AG04449 (cell line): ENCODE measurements at places on chromosomes 13 and 19.

- DNase-seq = no peak
Observed at GRCh38 chr13:93637852-93638251, 411.2 kb downstream of the GPC6 start.

DNA sequence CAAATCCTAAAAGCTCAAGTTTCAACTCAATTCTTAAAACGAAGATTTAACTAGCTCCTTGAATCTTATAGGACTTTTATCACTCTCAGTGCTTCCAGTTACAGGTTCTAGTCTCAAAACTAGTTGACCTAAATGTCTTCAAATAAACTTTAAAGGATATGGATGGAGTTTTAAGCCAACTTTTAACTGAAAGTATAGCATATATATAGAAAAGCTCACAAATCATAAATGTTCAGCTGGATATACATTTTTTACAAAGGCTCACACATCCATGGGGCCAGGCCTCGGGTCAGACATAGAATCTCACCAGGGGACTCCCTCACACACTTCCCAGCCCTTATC, 47.1 kb upstream of the ARHGEF7 start:
- no peak for DNase-seq

GRCh38 chr19:49976496-49976895, 15.5 kb upstream of the SIGLEC11 start:
- DNase-seq = no peak

- DNase-seq = no peak
Observed at GRCh38 chr13:30762643-30763042, 27.3 kb downstream of the ALOX5AP start.

DNA sequence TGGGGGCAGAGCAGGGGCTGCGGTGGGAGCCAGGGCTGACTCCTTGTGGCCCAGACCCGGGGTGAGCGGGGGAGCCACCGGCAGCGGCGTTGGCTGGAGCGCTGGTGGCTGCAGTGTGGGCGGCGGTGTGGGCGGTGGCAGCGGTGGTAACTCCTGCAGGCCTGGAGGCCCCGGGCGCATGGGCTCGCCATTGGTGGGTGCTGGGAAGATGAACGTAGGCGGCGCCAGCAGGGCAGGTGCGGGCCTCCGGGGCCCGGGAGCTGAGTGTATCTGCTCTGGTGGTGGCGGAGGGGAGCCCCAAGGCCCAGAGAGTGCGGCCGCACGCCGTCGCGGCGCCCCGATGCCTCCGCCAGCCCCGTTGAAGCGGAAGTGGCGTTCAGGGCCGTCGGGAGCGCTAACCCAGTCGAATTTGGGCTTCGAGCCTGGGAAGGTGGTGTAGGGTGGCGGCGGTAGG, 2.0 kb downstream of the GGN start:
- DNase-seq = no peak

DNA sequence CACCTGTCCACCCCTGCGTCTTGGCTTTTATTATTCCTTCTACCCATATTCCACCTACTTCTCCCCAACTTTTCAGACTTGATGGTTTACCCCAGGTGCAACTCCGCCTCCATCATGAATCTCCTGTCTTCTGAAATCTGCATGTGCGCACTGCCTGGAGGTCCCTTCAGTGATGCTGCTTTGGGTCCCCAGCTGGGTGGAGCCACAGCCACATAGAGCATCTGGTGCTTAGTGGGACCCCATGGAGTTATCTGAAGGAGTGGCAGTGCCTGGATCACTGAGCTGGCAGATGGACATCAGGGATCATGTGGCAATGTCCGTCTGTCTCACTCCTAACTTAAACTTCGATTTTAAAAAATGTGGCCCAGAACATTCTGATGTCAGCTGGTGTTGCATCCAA, 13.5 kb downstream of the ZNF536 start:
- no peak for DNase-seq

GRCh38 chr19:54444737-54445136, 4.3 kb upstream of the LENG8 start:
- no peak for DNase-seq

- no peak for DNase-seq
Observed at GRCh38 chr13:71879129-71879535, 12.1 kb upstream of the DACH1 start.

GRCh38 chr13:80707000-80707983, 366.4 kb upstream of the SPRY2 start:
- DNase-seq = no peak

DNA sequence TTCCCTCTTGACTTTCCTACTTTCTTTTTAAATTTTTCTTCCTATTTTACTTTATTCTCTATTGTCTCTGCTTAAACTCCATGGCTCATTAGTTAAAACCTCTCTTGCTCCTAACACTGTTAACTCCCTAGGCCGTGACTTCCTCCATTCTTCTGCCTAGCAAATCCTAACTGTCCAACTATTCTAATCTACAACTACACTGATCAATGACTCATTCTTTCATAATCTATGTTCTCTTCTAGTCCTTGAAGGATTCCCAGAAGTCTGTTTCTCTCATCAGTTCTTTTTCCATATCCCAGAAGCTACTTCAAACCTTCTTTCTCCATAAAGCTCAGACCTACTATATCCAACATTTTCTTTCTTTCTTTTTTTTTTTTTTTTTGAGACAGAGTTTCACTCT, 66.9 kb downstream of the MICU2 start:
- DNase-seq = no peak

- no peak for DNase-seq
Observed at GRCh38 chr19:979318-979741, 4.8 kb upstream of the WDR18 start.

DNA sequence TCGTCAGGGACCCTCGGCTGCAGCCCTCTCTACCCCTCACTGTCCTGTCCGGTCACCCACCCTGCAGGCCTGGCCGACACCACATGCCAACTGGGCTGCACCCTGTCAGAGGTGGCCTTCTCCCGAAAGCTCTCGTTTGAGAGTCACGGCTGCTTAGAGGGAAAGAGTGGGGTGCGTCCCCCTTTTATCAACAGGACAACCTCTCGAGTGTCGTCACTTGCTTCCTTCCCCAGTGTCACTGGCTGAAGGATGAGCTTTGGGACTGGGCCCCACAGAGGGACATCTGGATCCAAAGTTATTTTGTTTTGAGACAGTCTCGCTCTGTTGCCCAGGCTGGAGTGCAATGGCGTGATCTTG, 28.5 kb downstream of the MAP2K2 start:
- DNase-seq = no peak

- DNase-seq = no peak
Observed at GRCh38 chr13:27004866-27005265, 166.7 kb downstream of the USP12 start.

GRCh38 chr19:3285647-3286176, 61.3 kb downstream of the CELF5 start:
- DNase-seq = no peak

DNA sequence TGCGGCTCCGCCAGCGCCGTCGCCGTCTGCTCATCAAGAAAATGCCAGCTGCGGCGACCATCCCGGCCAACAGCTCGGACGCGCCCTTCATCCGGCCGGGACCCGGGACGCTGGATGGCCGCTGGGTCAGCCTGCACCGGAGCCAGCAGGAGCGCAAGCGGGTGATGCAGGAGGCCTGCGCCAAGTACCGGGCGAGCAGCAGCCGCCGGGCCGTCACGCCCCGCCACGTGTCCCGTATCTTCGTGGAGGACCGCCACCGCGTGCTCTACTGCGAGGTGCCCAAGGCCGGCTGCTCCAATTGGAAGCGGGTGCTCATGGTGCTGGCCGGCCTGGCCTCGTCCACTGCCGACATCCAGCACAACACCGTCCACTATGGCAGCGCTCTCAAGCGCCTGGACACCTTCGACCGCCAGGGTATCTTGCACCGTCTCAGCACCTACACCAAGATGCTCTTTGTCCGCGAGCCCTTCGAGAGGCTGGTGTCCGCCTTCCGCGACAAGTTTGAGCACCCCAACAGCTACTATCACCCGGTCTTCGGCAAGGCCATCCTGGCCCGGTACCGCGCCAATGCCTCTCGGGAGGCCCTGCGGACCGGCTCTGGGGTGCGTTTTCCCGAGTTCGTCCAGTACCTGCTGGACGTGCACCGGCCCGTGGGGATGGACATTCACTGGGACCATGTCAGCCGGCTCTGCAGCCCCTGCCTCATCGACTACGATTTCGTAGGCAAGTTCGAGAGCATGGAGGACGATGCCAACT, 24.4 kb upstream of the KCTD15 start:
- DNase-seq = no peak

DNA sequence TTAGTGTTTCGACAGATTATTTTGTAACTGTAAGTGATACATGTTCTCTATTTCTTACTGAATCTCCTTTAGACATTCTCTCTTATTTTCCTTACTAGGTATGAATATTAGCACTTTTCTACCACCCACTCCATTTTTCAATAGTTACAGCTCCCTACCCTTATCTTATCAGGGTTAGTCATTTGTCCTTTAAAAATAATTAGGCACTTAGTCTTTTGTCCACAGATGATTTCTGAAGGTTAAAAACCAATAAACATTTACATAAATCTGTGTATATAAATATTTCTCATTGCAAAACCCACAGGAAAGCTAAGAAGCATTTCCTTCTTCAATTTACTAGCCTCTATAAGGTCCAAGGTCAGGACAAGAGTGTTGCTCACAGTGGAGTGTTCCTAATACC, 624.1 kb upstream of the MIR17HG start:
- DNase-seq = no peak

DNA sequence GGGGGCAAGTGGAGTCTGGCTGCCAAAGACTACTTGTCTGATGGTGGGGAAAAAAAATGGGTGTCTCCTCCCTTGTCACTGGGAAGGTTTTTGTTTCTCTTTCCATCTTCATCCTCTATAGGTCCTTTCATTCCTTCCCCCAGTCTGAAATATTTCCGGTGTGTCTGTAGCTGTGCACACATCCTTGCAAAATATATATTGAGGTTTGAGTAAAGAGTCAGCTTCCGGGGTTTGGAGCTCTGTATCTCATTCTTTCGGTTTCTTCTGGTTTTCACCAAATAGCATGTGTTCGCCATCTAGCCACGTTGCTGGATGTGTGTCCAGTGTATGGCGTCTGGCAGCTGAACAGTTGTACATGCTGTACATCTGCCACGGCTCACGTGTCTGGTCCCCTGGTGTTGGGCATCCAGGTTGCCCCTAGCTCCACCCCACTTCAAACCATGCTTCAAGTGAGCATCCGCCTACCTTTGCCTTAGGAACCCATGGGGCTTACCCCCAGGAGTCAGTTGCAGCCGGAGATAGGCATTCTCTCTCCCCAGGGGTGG, 142.2 kb downstream of the SIPA1L3 start:
- no peak for DNase-seq

- no peak for DNase-seq
Observed at GRCh38 chr19:20840371-20840770, 64.3 kb downstream of the ZNF66 start.

DNA sequence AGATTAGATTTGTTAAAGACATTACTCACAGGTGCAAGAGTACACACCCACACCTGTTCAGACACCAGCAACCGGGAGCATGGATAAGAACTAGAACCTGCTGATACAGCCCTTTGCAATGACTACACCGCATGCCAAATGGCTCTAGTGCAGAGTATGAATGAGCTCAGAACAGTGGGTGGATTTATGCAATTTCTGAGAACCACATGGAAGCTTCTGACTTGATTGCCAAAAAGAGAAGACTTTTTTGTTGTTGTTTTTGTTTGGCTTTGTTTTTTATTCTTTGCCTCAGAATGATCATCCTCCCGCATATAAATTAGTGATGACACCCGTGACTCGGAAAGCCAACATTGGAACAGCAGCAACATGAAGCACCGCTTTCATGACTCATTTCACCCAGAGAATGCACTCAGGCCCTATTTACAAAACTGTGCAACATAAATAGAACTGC, 77.4 kb upstream of the LRCH1 start:
- DNase-seq = no peak

DNA sequence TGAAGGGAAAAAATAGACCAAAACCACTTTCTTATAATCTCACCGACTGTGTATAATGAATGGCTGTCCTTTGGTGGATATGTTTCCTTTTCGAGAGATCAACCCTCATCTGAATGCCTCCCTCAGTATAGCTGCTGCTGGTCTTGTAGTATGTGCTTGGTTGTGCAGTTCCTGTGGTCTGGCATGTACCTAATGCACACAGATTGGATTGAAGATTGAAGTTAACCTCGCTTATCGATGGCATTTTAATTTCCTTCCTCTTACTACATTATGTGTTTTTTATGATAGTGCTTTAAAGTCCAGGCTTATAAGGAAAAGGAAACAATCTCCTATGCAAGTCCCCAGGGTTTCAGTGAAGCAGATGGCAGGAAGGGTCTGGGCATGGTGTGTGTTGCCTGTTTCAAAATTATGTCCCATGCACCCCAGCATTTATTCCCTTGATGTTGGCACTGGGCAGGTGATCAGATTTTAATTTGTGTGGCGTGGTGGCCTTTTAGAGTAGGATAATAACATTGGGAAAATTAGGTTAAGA, 334.1 kb downstream of the SHISA2 start:
- no peak for DNase-seq

DNA sequence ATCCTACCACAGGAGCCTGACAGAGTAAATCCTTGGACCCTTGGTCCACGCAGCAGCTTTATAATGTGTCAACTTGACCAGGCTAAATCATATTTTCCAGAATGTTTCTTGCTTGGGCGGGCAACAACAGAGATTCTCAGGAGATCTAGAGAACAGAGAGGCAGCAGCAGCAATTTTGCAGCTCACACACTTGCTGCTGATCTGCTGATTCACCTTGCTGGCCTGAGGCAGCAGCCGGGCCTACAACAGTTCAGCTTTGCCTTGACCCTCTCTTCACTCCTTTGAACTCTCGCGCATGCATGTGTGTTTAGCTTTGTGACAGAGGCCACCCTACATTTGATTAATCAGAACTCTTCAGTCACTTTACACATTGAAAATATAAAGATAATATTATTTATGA, 159.3 kb downstream of the UGGT2 start:
- DNase-seq = no peak

DNA sequence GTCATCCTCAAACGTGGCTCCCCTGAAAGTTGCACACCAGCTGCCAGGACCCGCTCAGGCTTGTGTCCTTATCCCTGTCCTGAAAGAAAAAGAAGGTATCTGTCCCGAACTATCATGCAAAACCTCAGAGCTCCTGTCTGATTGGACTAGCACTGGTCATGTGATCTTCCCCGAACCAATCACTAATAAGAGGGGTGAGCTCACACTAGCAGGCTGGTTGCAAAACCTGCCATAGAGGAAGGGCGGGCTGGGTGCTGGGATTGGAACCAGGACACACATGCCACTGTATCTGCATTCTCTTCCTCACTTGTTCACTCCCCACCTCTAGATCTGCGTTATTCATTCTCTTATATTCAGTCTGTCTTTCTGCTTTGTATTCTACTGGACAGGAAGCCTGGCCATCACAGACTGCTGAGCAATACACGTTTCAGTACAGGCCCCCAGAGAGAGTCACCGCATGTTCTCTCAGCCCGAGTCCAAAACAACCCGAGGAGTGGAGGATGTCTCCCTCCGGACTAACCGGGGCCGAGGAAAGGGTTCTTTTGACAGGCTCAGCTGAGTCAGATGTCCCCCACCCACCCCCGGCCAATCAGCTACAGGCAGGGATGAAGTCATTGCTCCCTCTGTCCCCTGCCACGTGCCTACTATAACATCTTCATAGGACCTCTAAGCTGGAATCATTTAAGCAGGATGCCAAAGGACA, 97.7 kb downstream of the SIPA1L3 start:
- peak; percentile 94 for DNase-seq
